ENCODE measurements at places on chromosomes 7 and 10.

DNA sequence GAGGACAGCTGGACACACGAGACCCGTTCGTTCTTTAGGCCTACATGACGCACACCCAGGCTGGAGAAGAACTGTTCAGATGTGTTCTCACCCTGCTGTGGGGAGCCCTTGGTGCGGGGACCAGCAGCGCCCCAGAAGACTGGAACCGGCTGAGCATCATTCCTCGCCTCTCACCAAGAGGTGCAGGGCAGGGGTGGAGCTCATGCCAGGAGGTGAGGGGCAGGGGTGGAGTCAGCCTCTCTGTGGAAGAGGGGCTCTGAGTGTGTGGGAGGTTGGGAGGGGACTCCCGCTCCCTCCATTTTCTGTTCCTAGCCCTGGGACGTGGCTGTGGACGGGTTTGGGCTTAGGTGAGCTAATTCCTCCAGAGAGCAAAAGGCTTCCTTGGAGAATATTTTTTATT, 66.0 kb upstream of the SHH start:
- no peak for DNase-seq

DNA sequence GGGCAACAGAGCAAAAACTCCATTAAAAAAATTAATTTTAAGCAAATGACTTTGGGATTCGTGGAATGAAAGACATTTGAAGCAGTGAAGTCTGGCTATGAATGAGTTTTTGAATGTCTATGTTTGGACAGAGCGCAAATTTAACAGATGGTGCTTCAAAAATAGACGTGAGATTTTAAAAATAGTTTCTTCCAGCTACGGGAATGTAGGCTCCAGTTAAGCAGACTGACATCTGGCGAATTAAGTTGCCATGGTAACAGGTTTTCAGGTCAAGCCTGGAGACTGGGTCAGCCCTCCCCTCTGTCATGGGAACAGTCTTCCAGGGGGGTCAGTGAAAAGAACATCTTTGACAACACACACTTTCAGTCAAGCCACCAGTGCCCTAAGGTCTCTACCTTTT, 62.0 kb downstream of the MYOF start:
- DNase-seq, result peak; percentile 82

DNA sequence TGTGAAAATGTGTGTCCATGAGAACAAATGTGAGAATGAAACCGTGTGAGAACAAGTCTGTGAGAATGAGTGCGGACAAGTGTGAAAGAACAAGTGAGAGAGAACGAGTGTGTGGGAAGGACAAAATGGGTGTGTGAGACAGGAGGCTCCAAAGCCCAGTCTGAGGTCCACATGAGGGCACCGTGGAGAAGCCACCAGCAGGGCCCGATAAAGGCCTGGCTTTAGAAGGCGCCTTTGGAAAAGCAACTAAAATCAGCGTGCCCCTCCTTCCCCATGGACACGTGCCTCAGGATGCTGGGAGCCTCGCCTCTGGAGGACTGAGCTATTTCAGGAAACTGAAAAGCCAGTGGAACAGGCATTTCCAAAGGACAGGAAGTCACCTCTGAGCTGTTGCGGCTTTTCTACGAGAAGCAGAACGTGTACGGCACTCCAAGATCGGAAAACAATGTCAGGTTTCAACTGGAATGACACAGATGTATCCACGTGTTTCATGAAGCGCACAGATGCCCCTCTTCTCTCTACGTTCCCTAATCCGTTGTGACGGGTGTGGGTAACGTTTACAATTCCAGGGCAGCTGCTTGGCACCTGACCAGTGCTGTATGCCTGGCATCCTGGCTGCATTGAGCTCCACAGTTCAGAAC, 46.4 kb downstream of the ESYT2 start:
- DNase-seq, result no peak

- no peak for DNase-seq
These were observed 176.3 kb downstream of the RPS24 start for GRCh38 chr10:78209970-78210369.

DNA sequence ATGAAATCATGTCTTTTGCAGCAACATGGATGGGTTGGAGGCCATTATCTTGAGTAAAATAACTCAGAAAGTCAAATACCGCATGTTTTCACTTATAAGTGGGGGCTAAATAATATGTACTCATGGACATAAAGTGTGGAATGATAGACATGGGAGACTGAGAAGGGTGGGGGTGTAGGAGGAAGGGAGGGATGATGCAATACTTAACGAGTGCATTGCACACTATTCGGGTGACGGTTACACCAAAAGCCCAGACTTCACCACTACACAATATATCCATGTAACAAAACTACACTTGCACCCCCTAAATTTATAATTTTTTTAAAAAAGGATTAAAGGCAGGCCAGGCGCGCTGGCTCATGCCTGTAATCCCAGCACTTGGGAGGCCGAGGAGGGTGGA, 13.6 kb downstream of the LGI1 start:
- no peak for DNase-seq

DNA sequence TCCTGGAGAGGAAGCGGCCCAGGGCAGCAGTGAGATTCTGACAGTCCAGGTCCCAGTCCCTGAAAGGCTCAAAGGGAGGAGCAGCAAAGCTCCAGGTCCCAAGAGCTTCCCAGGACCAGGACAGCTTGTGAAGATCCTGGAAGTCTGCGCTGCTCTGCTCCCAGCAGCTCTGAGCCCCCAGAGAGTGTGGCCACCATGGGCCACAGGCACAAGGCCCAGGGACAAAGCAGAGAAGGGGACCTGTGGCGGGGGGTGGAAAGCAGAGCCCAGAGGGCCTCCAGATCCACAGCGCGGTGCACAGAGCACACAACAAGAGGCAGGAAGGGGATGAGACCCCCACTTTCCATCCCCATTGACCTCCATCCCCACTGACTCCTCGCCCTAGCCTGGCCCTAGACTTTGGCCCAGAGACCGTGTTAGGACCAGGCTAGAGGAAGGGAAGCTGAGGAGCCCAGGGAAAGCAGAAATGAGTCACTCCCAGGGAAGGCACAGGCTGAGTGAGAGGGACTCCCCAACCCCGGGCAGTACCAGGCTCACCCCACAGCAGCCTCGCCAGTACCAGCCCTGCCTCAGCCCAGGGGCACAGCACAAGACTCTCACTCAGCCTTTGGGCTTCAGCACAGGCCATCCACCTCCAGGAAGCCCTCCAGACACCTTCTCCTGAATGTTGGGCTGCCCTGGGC, 75.5 kb downstream of the GRID1 start:
- no peak for DNase-seq

DNA sequence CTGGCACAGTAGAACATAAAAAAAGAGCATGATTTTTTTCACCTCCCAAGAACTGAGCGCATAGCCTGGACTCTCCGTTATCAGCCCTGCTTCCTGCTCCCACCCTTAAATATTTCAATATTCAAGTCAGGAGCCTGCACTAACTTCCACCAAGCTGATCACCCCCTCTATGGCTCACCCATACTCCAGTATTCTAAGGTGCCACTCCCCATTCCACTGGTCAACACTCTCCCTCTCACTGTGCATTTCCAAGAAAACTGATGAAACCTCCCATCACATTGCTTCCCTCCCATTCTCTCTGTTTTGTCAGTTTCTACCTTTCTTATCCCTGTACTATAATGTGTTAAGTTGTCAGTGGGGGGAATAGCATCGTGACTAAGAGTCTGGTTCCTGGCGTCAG, 95.0 kb upstream of the C7orf33 start:
- no peak for DNase-seq

DNA sequence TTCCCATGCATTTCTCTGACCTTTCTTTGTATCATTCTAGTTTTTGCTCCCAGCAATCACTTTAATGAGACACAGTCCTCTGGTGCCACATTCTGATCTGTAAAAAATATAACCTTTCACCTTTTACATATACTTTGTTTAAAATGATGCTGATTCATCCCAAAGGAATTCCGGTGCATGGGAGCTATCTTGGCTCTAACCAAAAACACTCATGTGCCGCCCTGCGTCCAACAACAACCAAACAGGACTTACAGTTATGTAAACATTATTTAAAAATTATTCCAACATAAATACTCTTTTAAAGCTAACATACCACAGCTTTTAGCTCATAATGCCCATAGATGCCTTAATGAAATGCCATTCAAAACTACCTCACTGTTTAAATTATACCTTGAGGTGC, 7.7 kb upstream of the OPALIN start:
- no peak for DNase-seq

DNA sequence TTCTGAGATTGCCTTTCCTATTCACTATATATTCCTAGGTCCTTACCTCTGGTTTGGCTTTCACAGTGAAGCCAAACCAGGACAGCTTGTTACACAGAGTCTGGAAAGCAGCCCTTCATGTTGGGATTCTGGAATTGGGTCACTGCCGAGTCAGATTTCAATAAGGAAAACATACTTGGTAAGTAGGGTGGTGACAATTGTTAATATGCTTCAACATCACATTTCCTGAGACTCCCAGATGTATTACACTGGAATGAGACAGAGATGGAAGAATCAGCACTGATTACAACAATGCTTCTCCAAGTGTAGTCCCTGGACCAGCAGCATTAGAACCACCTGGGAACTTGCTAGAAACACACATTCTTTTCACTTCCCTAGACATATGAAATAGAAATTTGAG, 268.9 kb upstream of the SEMA3C start:
- DNase-seq, result no peak
